ENCODE measurements at places on chromosomes 12 and 14.

DNA sequence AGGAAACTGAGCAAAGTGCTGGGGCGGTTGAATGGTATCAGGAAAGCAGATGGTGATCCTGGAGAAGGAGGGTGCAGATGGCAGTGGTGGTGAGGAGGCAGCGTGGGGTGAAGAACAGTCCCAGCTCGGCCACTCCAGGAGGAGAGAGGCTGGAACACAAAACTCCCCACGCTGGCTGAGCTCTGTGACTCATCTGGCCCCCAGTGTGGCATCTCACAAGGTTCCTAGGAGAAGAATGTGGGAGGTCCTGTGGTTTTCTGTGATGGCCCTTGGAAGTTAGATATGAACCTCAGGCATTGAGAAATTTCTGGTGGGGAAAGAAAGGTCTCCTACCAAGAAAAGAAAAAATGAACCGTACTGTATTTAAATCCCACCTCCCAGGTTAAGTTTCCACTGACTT lies 8.0 kb upstream of the NRXN3 start:
- no peak for DNase-seq

DNA sequence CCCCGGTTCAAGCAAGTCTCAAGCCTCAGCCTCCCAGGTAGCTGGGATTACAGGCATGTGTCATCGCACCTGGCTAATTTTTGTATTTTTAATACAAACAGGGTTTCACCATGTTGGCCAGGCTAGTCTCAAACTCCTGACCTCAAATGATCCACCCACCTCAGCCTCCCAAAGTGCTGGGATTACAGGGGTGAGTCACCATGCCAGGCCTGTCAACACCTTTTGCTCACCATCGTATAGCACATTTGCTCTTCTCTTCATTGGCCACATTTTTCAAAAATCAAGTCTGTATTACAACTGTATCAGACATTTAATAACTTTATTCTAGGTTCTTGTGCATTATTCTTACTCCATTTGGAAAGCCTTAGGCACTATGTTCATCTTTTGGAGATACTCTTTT lies 50.3 kb downstream of the BCAT1 start:
- no peak for DNase-seq

- DNase-seq = peak; percentile 50
Measured at GRCh38 chr14:93430315-93431035, at the start of gene UNC79. UNC79 (plus strand) TSS chr14:93430939; CDS start chr14:93431030, 91 bp downstream.

GRCh38 chr14:50093496-50093895 lies 22.9 kb downstream of the VCPKMT start:
- no peak for DNase-seq

DNA sequence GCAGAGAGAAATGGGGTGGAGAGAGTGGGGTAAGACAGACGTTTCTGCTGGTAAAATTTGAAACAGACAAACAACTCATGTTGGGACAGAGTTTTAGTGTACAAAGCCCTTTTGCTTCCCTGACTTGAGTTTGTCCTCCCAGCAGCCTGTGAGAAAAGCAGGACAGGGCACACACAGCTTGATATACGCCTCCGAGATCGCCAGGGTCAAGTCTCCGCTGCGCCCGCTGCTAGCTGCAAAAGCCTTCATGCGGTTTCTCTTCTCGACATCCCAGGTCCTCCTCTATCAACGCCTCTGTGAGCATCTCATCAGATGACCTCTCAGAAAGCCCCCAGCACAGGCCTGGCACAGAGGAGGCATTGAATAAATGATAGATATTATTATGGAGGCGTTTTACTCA lies 9.4 kb upstream of the BCL11B start:
- no peak for DNase-seq

GRCh38 chr12:63149909-63150712 lies 890 bp downstream of the AVPR1A start:
- DNase-seq = no peak

DNA sequence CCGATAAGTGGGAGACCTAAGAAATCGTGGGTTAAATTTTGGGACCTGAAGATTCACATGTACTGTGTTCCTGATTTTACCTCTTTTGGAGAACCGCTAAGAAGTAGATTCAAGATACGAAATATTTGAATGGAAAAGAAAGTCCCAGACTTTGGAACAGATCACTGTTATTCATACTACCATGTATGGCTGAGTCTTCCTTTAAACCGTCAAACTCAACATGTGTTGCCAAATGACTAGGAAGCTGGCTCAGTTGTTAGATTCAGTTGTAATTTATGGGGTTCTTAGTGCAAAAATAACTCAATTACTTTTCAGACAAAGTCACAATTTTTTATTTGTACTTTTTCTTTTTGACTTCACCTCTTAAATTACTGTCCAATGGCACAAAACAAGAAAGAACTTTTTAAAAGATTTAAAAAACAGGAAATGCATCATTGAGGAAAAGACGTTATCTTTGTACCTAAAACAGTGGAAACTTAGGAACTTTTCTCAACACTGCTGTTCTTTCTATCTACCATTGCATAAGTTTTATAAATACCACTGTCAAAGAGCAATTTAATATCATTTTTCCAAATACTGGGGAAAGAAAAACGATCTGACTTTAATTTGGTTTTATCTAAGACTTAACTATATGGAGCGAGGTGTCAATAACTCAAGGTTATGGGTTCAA lies 15.7 kb downstream of the RERG start:
- DNase-seq = no peak

DNA sequence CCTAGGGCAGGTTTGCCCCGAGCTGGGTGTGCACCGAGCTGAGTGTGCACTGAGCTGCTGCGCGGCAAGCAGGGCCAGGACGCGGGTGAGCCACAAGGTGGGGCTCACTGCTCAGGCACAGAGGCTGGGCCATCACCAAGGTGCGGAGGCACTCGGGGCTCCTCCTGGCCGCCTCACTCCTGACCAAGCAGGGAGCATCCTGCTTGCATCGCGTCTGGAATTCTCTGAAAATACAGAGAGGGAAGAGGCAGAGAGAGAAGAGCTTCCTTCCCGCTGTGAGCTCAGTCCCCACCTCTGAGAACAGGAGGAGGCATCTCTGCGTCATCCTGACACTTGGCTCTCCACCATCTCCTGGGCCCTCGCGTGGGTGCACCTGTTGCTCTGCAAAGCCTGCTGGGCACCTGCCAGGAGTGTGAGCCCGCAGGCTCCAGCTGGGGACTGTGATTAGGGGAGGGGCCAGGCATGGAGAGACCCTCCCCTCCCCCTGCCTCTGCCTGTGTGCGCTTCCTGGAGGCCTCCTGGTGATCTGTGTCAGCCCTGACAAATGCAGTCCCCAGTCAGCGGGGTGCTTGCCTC lies 116.3 kb downstream of the GLT1D1 start:
- peak; percentile 82 for DNase-seq

DNA sequence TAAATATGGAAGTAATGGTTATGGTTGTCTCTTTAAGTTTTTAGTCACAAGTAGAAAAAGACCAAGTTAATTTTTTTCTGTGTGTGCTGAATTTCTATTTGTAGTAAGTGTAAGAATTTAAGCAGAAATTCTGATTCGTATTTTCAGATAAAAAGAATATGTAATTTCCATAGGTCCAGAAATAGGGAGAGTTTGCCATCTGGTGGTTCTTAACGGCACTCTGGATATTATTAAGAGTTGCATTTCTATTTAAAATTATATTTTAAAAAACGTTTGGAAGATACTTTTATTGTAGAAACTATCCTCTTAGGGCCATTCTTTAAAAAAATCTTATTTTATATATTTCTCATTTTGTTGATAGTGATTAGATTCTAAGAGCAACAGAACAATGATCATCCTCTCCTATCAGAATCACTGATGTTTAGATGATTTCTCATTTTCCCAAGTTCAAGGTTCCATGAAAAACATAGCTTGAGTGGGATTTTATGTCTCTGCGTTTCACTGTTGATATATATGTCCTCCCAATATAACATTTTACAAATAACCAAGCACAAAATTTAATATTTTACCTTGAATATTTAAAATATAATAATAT lies 88.3 kb downstream of the LRRK2 start:
- DNase-seq = no peak

GRCh38 chr12:83172866-83173649 lies 486.4 kb downstream of the TMTC2 start:
- no peak for DNase-seq

- DNase-seq = no peak
Measured at GRCh38 chr12:121494093-121494787, 86.6 kb downstream of the KDM2B start.

- DNase-seq = no peak
Measured at GRCh38 chr12:97368462-97369163, 94.0 kb upstream of the RMST start.

- peak; percentile 83 for DNase-seq
Measured at GRCh38 chr14:55454264-55455002, 14.0 kb upstream of the TBPL2 start.

- no peak for DNase-seq
Measured at GRCh38 chr14:33951183-33951840, 438 bp upstream of the EGLN3 start.
